ENCODE measurements at places on chromosomes 5 and 9. TPM values are rescaled to one million over a fixed set of nuclear protein-coding genes. Genes with fewer than 3 reads are reported as not detected.
A peak's percentile ranks its signal among the peaks of the same experiment; 100 is the strongest.

Gene CDKN2B-AS1
- 48.3 TPM for total RNA-seq

Gene OR1L4
- not detected for total RNA-seq

Gene KIF12
- 12.3 TPM for total RNA-seq

Gene C9orf153
- not detected for total RNA-seq

Gene GIN1
- 9.1 TPM for total RNA-seq

Gene PCDHB10
- total RNA-seq: 4.9 TPM

- DNase-seq: no peak
Observed at GRCh38 chr9:87663556-87663955, 62.4 kb upstream of the CTSL start.

Gene OR1J2
- not detected for total RNA-seq

Gene PITX1
- total RNA-seq: 6.2 TPM

- DNase-seq: peak; percentile 82
Observed at GRCh38 chr5:94618029-94618492, 343 bp downstream of the KIAA0825 start.

DNA sequence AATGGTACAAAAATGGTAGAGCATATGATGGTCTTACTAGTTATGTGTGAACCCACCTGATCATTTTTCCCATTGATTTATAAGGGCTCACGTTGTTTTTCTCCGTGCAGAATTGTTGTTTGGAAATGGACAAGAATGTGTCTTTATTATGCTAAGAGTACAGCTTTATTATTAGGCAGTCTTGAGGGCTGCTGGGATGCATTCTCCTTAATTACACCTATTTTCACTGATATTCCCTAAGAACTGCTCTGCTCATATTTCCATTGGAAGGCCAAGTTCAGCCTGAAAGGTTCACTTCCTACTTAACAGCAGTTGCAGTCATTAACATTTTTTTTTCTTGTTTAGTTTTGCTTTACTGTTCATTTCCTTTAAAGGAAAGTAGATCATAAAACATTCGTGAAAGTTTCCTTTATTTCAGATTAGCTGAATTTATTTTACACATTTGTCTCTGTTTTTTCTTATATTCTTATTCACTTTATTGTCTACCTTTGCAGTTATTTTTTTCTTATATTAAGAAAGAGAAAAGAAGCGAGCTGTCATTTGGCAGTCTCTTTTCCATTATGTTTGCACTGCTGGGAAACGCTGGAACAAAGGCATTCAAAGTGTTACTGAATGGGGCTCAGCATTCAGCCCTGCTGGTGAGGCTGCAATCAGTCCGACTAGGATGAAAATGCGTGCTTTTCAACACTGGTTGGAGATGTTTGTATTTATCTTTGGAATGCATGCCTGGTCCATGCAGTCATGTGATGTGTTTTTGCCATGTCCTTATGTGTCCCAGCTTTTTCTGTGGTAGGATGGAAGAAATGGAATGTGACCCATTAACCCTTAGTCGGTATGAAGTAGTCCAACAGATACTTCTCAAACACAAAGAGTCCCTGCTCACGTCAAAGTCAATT, 602.7 kb upstream of the ZNF608 start:
- DNase-seq: no peak

DNA sequence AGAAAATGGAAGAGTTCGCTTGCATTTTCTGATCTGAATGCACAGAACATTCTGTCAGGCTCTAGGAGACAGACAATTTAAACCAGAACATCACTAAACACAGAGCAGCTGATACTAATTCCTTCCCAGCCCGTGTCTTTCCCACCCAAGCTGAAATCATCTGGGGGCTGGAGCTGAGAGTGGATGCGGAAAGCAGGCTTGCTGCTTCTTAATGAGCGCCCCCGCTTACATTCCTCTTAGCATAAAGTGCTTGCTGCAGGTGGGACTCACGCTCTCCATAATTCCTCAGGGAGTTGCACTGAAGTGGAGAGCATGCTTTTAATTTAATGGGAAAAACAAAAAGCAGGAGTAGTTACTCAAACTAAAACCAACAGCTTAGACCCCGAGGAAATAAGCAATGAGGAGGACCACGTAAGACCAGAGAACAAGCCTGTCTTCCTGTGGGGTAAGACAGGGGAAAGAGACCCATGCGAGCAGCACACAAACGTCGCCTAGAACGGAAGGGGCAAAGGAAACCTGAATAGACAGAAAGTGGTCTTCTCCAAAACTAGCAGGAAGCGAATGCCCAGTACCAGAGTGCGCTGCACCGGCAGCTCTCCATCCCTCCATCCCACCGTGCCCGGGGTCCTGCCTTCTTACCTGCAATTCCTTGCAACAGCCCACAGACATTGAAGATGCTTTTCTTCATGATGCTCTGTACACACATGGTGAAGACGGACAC, 139.3 kb downstream of the LHFPL2 start:
- no peak for DNase-seq

Gene GOLPH3
- total RNA-seq: 178 TPM

GRCh38 chr9:104868687-104869404, 59.1 kb downstream of the ABCA1 start:
- DNase-seq: peak; percentile 61

- no peak for DNase-seq
Observed at GRCh38 chr5:117204926-117205869, 630.6 kb upstream of the SEMA6A start.

GRCh38 chr5:54807421-54807820, 178.0 kb downstream of the ESM1 start:
- DNase-seq: no peak

DNA sequence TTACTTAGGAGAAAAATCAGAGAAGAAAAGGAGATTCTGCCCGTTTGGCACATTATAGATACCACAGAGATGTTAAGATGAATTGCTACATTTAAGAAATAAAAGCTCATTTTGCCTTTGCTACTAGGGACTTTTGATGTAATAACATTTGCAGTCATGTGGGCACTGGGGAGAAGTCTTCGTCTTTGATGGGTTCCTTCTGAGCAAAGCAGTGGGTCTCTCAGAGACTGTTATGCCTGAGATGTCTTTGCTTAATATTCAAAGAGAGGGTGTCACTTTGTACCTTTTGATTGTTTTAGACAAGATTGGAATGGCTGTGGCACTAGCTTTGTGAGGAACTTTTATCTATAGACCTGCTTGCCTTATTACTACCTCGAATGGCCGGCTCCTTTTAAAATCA, 25.0 kb downstream of the SLC25A25 start:
- DNase-seq: no peak

- DNase-seq: no peak
Observed at GRCh38 chr9:1171546-1171945, 121.4 kb downstream of the DMRT2 start.

- no peak for DNase-seq
Observed at GRCh38 chr5:93995126-93995621, 253.8 kb upstream of the POU5F2 start.

Gene TCOF1
- 26.0 TPM for total RNA-seq

GRCh38 chr5:112247960-112248359, 171.1 kb downstream of the EPB41L4A start:
- DNase-seq: no peak

Gene SHROOM1
- total RNA-seq: 37.3 TPM

DNA sequence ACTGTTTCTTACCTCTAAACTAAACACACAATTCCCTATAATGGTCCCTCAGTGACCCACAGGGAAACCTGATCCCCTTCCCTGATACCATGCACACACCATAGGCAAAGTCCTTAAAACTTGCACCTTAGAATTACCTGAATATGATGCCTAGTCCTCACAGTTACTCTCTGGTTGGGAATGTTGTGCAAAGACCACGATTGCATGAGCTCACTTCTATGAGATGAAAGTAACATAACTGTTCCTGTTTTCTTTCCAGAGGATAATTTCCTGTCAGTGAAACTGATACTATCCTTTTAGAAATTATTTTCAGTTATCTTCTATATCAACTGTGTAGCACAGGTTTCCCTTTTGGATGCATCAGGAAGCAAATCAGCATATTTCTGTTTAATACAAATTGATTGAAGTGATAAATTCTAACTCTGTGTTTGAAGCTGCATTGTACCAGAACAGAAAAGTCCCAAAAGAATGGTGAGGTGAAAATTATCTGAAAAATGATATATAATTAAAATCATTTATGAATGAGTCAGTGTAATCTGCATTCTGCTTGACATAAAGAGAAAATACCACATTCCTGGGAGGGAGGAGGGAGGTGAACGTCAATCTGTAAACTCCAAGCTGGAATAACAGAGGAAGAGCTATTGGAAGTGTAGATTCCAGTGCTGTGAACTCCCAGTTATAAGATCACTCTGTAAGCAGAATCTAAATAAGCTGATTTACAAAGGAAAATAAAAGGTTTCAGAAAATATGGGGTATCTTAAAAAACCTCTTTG, 51.2 kb upstream of the TNFAIP8 start:
- DNase-seq: no peak

Gene KLHL3
- 4.2 TPM for total RNA-seq

Gene MAST4
- total RNA-seq: 16.2 TPM

GRCh38 chr5:134174841-134175839, 1.6 kb downstream of the SKP1 start:
- no peak for DNase-seq
